Activated T-cell treated with anti-CD3 and anti-CD28 coated beads for 48 hours (primary cell): ENCODE measurements at places on chromosomes 11 and 22.
A peak's percentile ranks its signal among the peaks of the same experiment; 100 is the strongest.

DNA sequence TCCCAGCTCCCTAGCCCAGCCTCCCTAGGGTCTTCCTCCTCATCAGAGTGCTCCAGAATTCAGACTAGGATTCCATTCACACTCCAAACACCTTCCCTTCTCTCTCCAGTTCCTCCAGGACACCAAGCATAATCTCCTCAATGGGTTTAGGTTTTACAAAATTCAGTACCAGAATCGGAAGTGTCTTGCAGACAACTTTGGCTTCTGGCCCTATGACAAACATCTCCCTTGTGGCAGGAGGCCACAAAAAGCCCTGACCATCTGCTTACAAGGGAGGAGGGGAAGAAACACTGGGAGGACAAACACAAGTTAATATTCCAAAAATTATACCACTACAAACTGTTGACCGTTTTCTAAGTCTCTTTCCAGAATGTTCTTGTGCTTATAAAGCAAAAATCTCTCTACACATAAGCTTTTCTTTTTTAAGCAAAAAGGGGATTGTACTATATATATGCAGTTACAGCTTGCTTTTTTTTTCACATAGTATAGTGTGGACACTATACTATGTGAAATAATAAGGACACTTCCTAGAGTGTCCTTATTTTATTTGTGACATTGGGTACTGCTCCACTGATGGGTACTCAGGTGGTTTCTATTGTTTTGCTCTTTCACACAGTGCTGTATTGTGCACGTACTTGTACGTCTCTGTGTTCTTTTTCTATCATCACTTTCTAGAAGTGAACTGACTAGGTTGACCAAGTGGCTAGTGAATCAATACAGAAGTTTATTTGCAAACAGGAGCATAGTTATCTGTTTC, 78.7 kb downstream of the BDNF start:
- DNase-seq: no peak

GRCh38 chr11:117597071-117597470, 199.9 kb downstream of the DSCAML1 start:
- peak; percentile 21 for DNase-seq

DNA sequence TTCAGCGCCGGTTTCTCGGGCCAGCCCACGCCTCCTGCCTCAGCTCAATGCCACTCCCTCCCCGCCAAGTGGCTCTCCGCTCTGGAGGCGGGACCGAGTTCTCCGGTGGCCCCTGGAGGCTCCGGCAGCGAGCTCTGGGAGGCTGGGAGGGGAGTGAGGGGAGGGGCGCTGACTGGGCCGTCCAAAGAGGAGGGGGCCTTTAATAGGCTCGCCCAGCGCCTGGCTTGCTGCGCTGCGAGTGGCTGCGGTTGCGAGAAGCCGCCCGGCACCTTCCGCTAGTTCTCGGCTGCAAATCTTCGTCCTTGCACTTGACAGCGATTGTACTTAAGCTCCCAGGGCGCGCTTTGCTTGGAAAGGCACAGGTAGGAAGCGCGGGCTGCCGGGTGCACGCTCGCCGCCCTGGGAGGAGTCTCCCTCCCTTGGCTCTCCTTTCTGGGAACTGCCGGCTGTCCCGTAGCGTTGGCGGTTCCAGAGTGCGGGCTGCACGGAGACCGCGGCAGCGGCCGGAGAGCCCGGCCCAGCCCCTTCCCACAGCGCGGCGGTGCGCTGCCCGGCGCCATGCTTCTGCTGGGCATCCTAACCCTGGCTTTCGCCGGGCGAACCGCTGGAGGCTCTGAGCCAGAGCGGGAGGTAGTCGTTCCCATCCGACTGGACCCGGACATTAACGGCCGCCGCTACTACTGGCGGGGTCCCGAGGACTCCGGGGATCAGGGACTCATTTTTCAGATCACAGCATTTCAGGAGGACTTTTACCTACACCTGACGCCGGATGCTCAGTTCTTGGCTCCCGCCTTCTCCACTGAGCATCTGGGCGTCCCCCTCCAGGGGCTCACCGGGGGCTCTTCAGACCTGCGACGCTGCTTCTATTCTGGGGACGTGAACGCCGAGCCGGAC, at the start of gene ADAMTS15:
Gene ADAMTS15 (plus strand): TSS at position 230 of the 894 bp plus-strand sequence. CDS start 329 bp downstream, at position 559.
- peak; percentile 35 for DNase-seq

GRCh38 chr11:2732261-2732939, 32.6 kb upstream of the KCNQ1OT1 start:
- DNase-seq: no peak

DNA sequence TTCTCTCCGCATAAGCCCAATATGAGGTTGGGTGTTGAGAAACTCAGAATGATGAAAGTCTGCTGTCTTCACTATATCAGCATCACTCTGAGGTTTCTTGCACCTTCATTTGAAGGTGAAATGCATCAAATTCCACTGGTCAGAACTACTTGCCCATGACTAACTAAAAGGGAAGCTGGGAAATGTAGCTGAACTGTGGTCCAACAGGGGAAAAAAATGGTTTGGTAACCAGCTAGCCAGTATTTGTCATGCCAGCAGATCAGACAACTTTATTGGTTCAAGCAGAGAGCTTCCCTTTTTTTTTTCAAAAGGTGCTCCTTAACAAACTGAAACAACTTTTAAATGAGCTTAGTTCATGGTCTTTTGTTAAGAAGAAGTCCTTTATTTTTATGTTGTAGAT, 14.2 kb upstream of the PIK3C2A start:
- DNase-seq: no peak

DNA sequence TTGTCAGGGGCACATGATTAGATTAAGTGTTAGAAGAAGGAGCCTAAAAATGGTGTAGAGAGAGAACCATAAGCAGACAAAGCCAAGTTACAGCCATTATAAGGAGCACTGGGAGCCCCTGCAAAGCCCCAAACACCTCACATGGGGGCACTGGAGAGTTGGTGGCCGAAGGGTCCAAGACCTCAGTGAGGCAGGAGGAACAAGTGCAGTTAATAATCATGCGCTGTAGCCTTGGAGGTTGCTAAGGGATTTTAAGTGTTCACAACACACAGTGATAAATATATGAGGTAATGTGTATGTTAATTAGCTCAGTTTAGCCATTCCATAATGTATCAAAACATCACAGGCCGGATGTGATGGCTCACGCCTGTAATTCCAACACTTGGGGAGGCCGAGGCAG, 54.4 kb upstream of the JAM3 start:
- DNase-seq: no peak

- no peak for DNase-seq
Measured at GRCh38 chr11:97687111-97687510, 1297.3 kb downstream of the JRKL start.

DNA sequence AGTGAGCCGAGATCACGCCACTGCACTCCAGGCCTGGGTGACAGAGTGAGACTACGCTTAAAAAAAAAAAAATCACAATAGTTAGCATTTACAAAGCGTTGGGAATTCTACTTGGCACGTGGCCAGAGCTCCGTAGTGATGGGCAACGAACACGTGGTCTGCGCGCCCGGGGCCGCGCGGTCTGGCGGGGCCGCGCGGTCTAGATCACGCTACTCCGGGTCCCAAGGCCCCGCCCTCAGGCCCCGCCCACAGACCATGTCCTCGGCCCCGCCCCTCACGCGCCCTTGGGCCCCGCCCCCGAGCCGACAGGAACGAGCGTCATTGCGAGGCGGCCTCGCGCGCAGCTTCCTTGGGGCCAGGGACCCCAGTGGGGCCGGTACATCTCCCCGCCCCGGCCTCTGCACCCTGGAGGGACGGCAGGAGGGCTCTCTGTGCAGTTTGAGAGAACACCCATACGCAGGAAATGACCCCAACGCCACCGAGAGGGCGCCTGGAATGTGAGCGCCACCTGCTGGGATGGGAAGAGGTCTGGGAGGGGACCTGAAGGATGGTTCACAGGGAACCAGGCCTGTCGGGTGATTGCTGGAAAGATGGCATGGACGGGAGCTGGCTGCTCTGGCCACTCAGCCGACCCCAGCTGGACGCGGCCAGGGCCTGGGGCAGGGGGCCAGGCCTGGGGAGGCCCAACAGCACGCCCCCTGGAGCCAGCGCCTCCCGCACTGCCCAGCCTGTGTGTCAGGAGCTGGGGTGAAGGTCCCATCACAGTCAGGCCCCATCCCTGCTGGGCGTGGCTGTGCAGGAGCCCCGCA, 2.0 kb upstream of the PTDSS2 start:
- DNase-seq: peak; percentile 97

- DNase-seq: peak; percentile 33
Measured at GRCh38 chr11:40293655-40294348, 1165.7 kb downstream of the LRRC4C start.

DNA sequence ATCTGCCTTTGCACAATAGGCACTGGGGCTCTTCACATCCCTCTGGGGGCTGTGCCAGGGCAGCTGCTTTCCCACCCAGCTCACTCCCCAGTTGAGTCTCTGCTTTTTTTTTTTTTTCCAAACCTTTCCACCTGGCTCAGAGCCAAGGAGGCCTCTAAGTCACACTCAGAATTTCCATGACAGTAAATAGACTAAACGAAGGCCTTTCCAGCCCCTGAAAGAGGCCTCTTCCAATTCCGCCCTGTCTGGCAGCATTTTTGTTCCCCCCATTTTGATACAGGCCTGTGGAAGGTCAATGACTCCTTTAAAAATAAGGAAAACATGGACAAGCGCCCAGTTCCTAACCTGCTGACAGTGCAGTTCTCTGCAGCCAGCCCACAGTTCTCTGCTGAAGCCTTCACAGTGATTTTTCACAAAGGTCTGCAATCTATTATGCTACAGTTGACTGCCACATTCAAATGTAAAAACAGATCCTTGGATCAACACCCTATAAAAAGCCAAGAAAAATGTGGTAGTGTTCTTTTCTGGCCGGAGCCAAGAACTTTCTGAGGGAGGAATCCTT, 107.5 kb upstream of the SESN3 start:
- DNase-seq: no peak

DNA sequence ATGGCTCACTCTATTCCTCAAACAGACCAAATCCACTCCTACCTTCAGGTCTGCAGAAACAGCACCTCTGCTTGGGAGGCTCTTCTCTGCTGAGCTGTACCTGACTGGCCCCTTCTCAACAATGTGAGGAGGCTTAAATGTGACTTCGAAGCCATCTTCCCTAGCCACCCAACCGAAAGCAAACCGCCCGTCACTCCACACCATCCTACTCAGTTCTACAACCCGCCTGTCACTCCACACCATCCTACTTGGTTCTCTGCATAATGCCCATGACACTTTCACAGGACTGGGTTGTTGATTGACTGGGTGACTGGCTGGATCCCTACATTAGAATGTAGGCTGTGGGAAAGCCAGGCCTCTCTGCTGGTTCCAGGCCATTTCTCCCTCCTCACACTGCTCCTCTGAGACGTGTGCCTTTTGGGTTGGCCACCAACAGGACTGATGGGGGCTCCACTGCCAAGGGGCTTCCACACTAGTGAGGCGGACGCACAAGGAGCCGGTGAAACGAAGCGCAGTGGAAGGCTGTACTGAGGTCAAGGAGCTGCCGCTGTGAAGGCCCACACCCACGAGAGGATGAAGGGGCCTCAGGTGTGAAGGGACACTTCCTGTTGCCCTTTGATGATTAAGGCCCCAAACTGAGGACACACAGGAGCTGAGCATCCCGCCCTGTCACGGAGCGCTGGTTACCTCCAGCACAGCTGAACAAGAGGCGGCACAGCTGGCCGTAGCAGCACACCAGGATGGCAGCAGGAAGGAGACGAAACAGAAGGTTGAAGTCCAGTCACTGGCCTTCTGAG, 47.5 kb upstream of the SPATA19 start:
- DNase-seq: no peak

DNA sequence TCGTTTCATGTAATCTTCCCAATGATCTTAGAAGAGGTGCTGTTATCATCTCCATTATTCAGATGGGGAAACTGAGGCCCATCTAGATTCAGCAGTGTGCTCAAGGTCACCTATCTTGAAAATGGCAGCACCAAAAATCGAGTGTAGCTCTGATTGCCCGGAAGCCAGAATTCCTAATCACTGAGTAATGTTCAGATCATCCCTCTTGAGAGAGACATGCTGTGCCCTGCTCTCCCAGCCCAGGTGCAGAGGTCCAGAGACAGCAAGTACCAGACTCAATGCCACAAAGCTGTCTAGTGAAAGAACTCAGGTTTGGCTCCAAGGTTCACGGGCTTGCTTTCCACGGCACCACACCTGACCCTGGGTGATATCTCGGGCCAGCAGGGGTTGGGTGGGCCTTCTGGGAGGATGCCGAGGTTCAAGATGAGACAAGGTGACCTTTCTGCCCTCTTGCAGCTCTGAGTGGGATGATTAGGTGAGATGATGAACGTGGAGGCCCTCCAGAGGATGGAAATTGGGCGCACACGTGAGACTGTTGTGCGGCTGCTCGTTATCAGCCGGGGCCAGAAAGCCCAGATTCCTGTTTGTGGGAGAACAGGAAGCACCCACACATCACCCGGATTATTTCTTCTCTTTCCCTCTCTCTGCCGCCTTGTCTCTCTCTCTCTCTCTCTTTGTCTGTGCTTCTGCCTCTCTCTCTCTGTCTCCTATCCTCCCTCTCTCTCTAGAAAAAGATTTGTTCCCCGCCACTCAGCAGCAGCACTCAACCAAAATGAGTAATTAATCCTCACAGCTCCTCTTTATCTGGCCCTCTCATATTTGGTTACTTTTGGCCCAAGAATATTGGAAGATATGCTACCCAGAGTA, 19.0 kb upstream of the RASD2 start:
- no peak for DNase-seq

DNA sequence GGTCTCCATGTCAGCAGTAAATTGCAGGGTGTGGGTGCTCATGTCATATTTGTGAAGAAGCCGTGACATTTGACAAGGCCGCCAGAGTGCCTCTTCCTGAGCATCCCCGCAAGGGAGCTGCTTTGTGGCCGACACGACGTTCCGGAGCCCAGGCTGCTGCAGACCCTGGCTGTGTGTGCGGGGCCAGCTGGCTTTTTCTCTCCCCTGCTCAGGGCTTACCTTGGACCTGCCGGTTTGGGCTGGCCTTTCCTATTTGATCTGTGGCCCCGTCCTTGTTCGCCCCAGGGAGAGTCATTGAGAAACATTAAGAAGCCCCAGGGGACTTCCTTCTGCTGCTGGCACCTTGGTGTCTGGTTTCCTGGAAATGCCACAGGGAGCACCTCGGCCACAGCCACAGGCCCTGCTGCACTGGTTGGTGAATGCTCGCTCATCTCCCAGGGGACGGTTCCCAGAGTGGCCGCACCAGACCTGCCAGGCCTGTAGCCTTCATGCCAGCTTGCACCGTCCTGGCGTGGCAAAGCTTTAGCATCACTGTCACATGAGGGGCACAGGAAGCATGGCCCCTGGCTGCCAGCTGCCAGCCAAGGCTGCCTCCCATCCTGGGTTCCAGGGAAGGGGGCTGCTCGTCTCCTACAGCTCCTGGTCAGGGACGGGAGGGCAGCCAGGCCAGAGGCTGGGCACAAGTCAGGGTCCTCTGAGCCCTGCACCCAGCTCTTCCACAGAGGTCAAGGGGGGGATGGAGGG, 5.4 kb downstream of the GRK2 start:
- no peak for DNase-seq
